ENCODE measurements at places on chromosomes 4 and X.

- DNase-seq, result no peak
Observed at GRCh38 chr4:169484485-169484884, 127.9 kb downstream of the NEK1 start.

DNA sequence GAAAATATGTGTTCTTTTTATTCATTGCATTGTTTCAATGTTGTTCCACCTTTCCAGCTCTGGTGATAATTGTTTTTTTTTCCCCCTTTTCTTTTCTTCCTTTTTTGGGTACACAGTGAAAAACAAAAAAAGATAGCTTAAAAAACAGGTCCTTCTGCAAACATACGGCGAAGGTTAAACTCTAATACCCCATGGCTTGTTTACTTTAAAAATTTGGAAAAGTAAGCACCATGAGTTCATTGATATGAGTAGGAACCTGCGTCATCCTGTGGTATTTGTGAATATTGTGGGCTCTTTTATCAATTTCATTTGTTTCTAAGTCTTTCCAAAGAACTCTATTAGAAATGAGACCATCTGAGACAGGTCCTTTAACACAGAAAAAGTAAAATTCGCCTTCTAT lies 123.5 kb downstream of the CHRNA9 start:
- no peak for DNase-seq

GRCh38 chr4:114401483-114401882 lies 197.1 kb upstream of the UGT8 start:
- DNase-seq, result no peak

- DNase-seq, result no peak
Observed at GRCh38 chrX:119375561-119375960, 23.6 kb upstream of the SLC25A43 start.

DNA sequence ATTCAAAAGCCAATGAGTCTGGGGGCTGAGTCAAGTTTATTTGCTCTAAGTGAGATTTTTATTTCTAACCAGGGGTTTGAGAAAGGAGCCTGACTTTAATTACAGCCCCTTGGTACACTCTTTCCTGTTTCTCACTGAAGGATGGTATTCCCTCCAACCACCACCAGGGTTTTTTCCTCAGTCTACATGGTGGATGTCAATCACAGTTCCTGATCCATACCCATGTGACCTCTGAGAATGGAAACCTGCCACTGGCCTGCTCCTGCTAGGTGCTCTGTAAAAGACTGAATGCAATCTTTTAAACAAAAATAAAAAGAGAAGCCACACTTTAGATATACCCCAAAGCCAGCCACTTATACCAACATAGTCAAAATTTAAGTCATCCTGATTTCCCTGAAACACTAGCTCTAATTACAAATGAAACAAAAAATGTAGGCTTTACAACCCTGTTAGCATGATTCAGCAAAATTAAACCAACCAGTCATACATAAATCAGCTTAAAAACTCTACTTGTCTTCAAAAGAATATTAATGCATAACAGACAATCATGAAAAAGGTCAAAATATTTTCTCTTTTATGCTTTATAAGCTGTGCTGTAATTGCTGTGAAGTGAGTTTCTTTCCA lies 112.1 kb upstream of the NWD2 start:
- DNase-seq, result no peak

- DNase-seq, result no peak
Observed at GRCh38 chr4:57081651-57082621, 28.2 kb downstream of the IGFBP7 start.

DNA sequence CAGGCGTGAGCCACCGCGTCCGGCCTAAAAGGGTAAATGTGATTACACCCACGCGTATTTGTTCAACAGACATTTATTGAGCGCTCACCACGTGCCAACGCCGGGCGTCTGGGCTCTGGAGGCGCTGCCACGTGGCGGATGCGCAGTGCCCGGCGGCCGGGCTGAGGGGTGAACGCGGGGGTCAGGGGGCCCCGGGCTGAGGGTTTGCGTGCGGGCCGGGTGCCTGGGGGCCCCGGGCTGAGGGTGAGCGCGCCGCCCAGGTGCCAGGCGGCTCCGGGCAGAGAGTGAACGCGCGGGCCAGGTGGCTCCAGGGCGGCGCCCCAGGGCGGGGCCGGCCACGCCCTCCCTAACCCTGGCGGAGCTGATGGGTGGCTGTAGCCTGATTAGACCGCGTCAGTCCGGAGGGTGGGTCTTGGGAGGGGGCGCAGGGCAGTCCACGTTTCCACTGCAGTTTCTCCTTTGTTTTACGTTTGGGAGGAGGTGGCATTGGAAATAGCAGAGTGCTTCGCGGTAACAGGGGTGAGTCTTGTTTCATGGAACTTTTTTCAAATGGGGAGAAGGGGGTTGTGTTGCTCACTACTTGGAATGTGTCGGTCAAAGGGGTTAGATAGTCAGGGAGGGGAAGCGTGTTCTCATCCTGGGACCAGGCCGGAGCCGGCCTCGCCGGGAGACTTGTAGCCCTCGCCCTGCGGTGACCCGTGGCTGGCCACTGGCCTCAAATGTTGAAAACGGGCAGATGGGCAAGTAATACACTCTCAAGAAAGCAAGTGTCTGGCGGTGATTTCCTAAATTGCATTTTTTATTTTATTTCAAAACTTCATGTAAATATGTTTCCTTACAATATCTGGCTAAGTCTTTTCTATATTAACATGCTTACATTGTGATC lies at the start of gene ZFP42:
ZFP42 (plus strand) TSS at position 450 of the 886 bp plus-strand sequence. CDS start 7,037 bp downstream, outside the sequence.
- DNase-seq, result no peak

GRCh38 chr4:76214177-76214675 lies 602 bp upstream of the SCARB2 start:
- DNase-seq, result no peak

- peak; percentile 55 for DNase-seq
Observed at GRCh38 chr4:168541266-168541953, 44.6 kb downstream of the PALLD start.

DNA sequence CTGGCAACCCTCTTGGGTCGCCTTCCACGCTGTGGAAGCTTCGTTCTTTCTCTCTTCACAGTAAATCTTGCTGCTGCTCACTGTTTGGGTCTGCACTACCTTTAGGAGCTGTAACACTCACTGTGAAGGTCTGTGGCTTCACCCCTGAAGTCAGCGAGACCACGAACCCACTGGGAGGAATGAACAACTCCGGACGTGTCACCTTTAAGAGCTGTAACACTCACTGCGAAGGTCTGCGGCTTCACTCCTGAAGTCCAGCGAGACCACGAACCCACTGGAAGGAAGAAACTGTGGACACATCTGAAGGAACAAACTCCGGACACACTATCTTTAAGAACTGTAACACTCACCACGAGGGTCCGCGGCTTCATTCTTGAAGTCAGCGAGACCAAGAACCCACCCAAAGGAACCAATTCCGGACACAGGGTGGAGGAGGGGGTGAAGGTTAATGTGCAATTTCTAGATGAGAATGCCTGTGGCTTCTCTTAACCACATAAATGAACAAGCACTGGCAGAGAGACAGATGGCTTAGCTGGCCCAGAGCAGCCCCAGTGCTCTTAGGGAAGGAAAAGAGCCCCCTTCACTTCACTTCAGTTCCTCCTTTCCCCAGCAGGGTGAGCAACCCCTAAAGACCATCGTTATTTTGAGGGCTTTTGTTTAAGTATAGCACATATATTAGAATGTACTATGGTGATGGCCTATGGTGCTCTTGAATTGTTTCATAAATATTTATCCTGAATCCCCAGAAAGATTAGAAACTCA lies 73.0 kb downstream of the LUZP4 start:
- DNase-seq, result no peak

DNA sequence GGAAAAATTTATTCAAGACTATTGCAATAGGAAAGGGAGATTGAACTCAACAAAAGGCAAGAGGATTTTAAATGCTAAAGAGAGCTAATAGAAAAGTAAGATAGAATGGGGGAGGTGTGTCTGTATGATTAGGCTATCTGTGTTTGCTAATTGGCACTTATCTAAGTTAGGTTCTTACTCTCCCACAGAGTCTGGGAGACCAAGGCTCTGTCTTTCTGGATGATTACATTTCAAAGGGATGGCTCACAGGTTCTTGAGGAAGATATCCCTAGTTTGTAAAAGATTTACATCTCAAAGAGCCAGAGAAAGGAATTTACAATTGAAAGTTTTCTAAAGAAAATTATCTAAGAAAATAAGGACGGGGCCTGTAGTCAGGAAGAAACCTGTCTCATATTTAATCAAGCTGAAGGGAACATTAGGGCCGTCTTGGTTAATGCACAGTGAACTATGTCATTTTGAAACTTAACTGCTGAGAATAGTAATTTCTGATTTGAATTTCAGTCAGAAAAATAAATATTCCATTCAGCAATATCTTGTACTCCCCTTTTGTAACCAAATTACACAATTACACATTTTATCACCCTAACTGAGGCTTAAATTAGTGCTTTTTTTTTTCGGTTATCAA lies 75.8 kb downstream of the MAGEB10 start:
- no peak for DNase-seq

- DNase-seq, result no peak
Observed at GRCh38 chr4:81214144-81214880, 710 bp downstream of the PRKG2 start.

DNA sequence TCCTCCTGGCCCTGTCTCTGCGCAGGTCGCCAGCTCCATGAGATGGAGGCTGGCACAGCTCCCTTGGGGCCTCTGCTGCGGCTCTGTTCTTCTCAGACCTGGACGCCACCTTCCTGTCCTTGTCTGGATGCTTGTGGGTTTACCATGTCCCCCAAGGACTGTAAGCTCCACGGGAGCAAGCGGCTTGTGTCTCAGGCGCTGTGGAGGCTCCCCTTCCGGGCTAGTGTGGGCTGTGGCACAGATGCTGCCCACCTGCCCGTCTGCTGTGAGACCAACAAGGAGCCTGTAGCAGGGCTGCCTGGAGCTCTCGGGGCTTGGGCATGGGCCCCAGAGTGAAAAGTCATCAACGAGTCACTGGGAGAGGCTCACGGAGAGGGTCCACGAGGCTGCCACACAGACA lies 25.2 kb downstream of the NAT8L start:
- no peak for DNase-seq

DNA sequence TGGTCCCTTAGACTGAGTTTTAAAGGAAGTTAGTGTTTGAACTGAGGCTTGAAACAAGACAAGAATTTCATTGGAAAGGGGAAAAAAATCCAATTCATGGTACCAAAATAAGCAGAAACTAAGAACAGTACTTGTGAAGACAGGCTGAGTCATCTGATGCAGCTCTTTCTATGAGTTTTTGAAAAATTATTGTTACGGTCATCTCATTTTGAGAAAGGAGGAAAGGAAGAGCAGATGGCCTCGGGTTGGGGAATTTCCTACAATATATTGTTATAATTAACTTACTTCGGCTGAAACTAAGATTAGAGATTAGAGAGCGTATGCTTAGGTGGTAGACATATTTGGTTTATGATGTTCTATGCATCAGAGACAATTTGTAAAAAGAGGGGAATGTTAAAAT lies 2164.8 kb upstream of the AGA start:
- no peak for DNase-seq

- DNase-seq, result peak; percentile 67
Observed at GRCh38 chr4:30802622-30803323, 82.6 kb downstream of the PCDH7 start.

DNA sequence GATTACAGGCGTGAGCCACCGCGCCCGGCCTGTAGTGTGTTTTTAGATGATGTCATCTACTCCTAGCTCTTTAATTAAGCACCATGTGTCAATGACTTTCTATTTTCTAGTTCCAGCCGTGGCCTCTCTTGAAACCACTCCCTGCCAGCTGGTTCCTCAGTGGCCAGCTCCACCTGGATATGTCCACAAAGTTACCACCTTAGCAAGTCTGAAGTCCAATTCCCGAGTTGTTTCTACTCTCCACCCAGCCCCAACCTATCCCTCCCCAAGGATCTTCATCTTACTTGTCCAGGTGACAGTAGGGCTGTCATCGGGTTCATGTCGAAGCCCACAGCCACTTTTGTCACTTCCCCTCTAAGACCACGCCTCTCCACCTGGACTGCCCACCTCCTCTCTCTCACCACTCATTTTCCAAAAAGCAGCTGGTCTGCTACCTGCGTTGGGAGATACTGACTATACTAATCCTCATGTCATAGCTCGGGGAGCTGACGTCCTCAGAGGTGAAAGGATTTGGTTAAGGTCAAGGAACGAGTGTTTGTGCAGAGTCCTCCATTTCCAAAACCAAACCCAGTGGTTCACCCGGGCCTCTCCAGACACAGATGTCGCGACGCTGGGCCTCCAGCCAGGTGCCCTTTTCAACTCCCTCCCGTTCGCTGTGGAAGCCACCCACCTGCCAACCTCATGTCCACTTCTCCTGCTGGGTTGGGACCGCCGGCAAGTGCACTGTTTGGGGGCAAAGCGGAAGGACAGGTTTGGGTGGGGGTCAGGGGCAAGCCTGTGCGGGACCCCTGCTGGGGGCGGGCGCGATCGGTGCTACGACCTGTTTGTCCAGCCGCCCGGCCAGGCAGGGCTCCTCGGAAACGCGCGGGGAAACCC lies 704 bp downstream of the FAM3A start:
- no peak for DNase-seq

DNA sequence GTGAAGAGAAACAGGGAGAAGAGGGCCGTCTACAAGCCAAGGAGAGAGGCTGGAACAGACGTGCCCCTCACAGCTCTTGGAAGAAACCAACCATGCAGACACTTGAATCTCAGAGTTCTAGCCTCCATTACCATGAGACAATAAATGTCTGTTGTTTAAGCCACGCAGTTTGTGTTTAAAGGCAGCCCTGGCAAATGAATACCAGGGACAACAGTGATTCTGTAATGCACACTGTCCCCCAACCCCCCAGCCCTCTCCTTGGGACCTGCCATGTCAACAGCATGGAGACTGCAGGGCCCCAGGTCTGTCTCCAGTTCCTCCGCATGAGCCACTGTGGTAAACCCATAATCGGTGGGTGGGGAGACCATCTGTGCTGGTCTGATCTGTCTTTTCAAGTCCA lies 348.0 kb upstream of the KLF3 start:
- no peak for DNase-seq

DNA sequence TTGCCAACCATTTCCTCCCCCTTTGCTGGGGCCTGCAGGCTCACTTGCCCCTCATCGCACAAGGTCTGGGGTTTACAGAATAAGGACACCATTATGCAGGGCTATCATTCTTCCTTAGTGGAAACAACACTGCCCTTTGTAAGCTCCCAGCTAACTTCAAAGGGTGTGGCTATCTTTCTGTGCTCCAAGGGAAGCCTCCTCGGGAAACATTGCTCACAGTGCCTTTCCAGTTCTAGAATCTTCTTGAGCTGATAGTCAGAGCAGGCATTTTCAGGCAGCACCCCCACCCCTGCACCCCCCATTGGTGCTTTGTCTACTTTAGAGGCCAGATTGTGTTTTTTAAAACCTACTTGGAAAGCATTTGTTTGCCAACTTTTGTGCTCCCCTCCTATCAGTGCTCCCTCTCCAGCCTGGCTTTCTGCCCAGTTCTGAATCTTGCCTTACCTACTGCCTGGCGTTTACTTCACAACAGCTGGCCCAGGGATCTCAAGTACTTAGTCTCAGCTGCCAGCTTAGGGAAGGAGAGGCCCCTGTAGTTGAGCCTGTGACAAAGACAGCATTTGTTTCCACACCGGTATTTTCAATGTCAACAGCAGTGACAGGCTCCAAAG lies 53.5 kb downstream of the PLAC1 start:
- DNase-seq, result no peak
